ENCODE measurements at places on chromosomes 12 and 14.

- no peaks in the 10 kb centered on the region for H3K27me3 ChIP-seq
- peak within 1 kb of the TSS; percentile 94 for H3K27ac ChIP-seq
- DNase-seq, result peak; percentile 78
- H3K4me3 ChIP-seq, result peak within 1 kb of the TSS; percentile 97
Measured at GRCh38 chr12:122895704-122896636, at the start of gene VPS37B. Gene VPS37B, minus strand, starts transcription at chr12:122896124. Its CDS starts 62 bp downstream, at chr12:122896062.

GRCh38 chr12:91894911-91895310, 250.7 kb downstream of the BTG1 start:
- H3K27me3 ChIP-seq, result no peaks in the 10 kb centered on the region
- H3K27ac ChIP-seq, result no peak overlapping the region
- no peaks in the 10 kb centered on the region for H3K36me3 ChIP-seq

GRCh38 chr12:49956663-49957569, 4.8 kb upstream of the AQP5 start:
- H3K4me3 ChIP-seq, result no peak overlapping the region
- peaks cover 67% of the 10 kb centered on the region for H3K27me3 ChIP-seq
- H3K4me1 ChIP-seq, result peaks cover 23% of the 10 kb centered on the region
- no peak overlapping the region for H3K27ac ChIP-seq

DNA sequence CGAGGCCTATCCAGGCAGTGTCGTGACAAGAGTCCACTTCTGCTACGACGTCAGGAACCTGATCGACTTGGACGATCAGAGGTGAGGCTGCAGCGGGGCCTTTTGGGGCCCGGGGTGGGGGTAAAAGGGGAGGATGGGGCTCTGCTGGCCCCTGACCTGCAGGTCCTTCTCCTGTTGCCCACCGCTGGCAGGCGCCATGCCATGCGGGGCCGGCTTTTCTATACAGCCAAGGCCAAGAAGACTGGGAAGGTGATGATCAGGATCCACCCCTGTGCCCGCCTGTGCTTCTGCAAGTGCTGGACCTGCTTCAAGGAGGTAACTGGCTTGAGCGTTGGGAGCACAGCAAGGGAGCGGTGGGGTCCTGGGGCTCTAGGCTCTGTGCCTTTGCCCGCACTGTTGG, 31.6 kb downstream of the NGB start:
- peaks cover 57% of the 10 kb centered on the region for H3K36me3 ChIP-seq
- DNase-seq, result no peak
- peaks cover 4% of the 10 kb centered on the region for H3K4me1 ChIP-seq
- H3K27ac ChIP-seq, result no peak overlapping the region
- H3K27me3 ChIP-seq, result no peaks in the 10 kb centered on the region

DNA sequence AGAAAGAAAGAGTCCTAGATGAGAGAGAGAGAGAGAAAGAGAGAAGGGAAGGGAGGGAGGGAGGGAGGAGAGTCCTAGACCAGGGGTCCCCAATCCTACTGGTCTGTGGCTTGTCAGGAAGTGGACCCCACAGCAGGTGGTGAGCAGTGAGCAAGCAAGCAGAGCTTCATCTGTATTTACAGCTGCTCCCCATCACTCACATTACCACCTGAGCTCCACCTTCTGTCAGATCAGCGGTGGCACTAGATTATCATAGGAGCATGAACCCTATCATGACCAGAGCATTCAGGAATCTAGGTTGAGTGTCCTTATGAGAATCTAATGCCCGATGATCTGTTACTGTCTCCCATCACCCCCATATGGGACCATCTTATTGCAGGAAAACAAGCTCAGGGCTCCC, 39.2 kb upstream of the AMN1 start:
- no peaks in the 10 kb centered on the region for H3K4me1 ChIP-seq
- H3K4me3 ChIP-seq, result no peak overlapping the region
- H3K27ac ChIP-seq, result no peak overlapping the region

GRCh38 chr14:104595116-104595675, 9.4 kb downstream of the TMEM179 start:
- no peak overlapping the region for H3K27ac ChIP-seq
- no peak overlapping the region for H3K4me3 ChIP-seq
- H3K27me3 ChIP-seq, result no peaks in the 10 kb centered on the region
- DNase-seq, result no peak
- H3K36me3 ChIP-seq, result peaks cover 68% of the 10 kb centered on the region

DNA sequence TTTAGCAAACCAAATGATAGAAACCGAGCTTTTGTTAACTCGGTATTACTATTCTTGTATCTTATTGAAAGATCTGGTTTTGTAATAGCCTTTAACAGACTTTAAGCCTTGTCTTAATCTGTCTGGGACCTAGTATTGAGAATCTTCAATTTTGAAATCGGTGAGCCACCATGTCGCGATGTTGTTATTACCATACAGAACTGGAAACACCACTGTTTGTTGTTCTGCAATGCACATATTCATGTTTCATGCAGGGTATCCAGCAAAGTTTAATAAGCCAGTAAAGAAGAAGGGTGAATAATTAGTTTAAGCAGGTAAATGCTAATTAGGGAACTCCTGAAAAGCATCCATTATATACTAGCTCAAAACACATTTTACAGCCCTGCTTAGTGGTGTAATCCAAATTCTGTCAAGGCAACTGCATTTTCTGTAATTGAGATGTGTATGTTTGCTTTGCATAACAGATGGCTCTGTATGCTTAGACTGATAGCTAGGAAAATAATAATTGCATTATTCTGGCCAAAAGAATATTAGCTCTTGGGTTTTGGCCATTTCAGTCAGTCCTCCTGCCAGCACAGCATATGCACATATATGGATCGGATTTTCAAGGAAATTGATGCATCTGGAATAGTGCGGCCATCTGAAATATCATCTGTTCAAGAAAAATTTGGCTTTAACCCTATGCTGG, 389.2 kb downstream of the EGLN3 start:
- H3K27me3 ChIP-seq, result no peaks in the 10 kb centered on the region
- peak overlapping the region; percentile 38 for H3K27ac ChIP-seq
- no peaks in the 10 kb centered on the region for H3K36me3 ChIP-seq
- H3K4me3 ChIP-seq, result no peak overlapping the region

DNA sequence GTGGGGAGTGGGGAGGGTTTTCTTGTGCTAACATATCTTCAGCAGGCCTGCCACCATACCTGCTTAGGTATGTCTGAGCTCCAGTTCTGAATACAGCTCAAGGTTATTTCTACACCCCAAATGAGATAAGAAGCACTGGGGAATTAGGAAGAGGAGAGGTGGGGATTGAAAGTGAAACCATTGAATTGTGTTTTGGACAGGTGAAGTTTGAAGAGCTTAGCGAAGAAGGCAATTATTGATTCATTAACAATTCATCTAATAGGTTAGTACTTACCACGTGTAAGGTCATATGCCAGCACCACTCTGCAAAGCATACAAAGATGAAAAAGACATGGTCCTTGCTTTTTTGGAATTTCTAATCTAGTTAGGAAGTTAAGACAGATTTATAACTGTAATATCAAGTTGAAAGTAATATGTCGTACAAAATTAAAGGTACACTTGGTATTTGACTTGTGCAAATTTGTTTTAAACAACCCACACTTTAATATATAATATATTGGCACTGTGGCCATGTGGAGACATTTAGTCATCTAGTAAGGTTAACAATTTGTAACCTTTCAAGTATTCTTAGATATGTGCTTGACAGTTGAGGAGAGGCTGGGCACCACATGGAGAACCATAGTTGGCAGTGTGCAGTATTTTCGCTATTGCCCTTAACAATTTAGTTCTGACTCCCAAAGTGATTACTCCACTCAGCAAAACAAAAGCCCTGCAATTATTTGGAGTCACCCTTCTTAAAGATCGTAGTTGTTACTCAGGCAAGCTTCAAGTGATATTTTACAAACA, 3.6 kb downstream of the SMCO3 start:
- no peaks in the 10 kb centered on the region for H3K36me3 ChIP-seq
- no peaks in the 10 kb centered on the region for H3K4me1 ChIP-seq
- no peak for DNase-seq
- H3K27ac ChIP-seq, result no peak overlapping the region

- H3K36me3 ChIP-seq, result no peaks in the 10 kb centered on the region
- H3K4me1 ChIP-seq, result no peaks in the 10 kb centered on the region
- no peaks in the 10 kb centered on the region for H3K27me3 ChIP-seq
Measured at GRCh38 chr14:97353102-97353501, 555.9 kb downstream of the VRK1 start.

- H3K36me3 ChIP-seq, result no peaks in the 10 kb centered on the region
- H3K4me3 ChIP-seq, result no peak overlapping the region
- no peak for DNase-seq
- H3K27me3 ChIP-seq, result no peaks in the 10 kb centered on the region
Measured at GRCh38 chr12:66984962-66985361, 284.2 kb upstream of the CAND1 start.

GRCh38 chr14:83096092-83096491, 1562.4 kb upstream of the SEL1L start:
- H3K36me3 ChIP-seq, result no peaks in the 10 kb centered on the region
- H3K27me3 ChIP-seq, result peaks cover 4% of the 10 kb centered on the region
- H3K4me1 ChIP-seq, result no peaks in the 10 kb centered on the region
- no peak overlapping the region for H3K4me3 ChIP-seq
- DNase-seq, result no peak

DNA sequence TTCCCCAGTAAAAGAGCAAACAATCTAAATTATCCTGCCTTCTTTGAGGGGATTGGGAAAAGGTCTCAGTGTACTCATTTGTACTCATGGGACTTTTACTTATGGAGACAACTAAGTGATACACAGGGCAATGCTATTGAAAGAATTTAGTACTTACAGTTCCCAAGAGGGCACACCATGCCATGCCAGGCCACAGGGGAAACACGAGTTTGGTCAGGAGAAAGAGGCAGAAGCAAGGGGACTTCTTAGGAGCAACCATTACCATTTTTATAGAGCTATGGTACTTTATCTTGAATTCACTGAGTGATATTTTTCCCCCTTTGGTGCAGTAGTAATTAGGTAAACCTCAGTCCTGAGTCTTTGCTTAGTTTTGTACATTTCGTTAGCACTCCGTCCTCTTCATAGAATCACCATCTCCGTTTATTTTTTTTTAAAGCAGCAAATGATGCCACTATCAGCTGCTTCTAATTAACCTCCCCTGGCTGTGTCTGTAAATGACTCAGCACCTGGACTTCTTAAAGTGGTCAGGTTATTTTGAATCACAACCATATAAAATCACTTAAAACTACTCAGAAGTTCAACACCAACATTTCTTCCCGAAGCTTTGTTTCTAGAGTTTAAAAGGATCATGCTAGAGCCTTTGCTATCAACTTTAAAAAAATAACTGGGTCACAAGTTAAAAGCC, 5.9 kb upstream of the WASHC3 start:
- H3K27ac ChIP-seq, result no peak overlapping the region
- no peak for DNase-seq
- no peaks in the 10 kb centered on the region for H3K36me3 ChIP-seq
- H3K27me3 ChIP-seq, result no peaks in the 10 kb centered on the region

DNA sequence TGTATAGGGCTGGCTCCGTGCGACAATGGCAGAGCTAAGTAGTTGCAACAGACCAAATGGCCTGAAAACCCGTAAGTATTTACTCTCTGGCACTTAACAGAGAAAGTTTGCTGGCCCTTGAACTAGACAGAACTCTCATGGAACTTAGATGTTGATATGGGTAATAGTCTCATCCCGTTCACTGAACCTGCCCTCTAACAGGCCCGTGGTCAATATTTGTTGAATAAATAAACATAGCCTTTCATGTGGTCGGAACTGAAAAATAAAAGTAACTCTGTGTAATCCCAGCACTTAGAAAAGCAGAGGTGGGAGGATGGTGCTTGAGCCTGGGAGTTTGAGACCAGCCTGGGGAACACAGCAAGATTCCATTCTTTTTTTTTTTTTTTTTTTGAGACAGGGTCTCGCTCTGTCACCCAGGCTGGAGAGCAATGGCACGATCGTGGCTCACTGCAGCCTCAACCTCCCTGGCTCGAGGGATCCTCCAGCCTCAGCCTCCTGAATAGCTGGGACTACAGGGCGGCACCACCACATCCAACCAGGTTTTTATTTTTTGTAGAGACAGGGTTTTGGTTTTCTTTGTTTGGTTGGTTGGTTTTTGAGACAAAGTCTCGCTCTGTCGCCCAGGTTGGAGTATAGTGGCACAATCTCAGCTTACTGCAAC, 29.7 kb downstream of the KDM2B start:
- H3K4me3 ChIP-seq, result no peak overlapping the region
- peaks cover 14% of the 10 kb centered on the region for H3K4me1 ChIP-seq
- peaks cover 20% of the 10 kb centered on the region for H3K36me3 ChIP-seq
- no peak for DNase-seq
- no peaks in the 10 kb centered on the region for H3K27me3 ChIP-seq

- H3K4me1 ChIP-seq, result no peaks in the 10 kb centered on the region
- no peaks in the 10 kb centered on the region for H3K27me3 ChIP-seq
- DNase-seq, result no peak
- H3K27ac ChIP-seq, result no peak overlapping the region
- H3K4me3 ChIP-seq, result no peak overlapping the region
Measured at GRCh38 chr12:4934407-4935035, 24.8 kb downstream of the KCNA1 start.

GRCh38 chr14:68945585-68946488, 33.3 kb downstream of the ACTN1 start:
- no peak overlapping the region for H3K4me3 ChIP-seq
- no peaks in the 10 kb centered on the region for H3K36me3 ChIP-seq
- DNase-seq, result no peak
- no peaks in the 10 kb centered on the region for H3K27me3 ChIP-seq
- peaks cover 48% of the 10 kb centered on the region for H3K4me1 ChIP-seq

DNA sequence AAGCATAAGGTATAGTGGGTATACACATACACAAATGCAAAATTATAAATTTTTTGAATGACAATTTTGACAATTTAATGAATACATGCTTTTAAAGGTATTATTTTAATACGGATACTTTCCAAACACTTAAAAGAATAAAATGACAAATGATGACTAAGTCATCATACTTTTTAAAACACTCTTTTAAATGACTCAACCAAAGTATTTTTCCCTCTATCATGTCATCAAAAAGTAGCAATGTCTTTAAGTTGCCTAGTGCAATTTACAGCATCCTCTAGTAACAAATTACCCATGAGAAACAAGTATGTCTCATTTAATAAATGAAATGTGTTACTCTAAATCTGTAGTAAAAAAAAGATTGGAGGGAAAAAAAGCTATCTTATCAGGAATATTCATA, 73.3 kb downstream of the RPS6KA5 start:
- no peaks in the 10 kb centered on the region for H3K4me1 ChIP-seq
- H3K4me3 ChIP-seq, result no peak overlapping the region
- DNase-seq, result no peak
- no peak overlapping the region for H3K27ac ChIP-seq

DNA sequence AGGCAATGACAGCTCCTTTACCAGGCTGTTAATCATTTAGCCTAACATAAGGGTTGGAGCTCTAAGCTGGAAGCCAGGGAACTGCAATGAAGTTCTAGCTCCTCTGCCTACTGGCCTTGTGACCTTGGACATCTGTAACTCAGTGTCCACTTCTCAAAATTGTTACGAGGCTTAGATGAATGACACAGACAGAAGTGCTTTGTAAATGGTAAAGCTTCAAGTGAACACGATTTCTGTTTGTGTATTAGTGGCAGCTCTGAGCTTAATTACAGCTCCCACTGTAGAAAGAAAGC, 122.8 kb downstream of the EML1 start:
- H3K4me1 ChIP-seq, result no peaks in the 10 kb centered on the region
- H3K27ac ChIP-seq, result no peak overlapping the region
- DNase-seq, result no peak
- H3K36me3 ChIP-seq, result peaks cover 39% of the 10 kb centered on the region
- H3K27me3 ChIP-seq, result no peaks in the 10 kb centered on the region
- no peak overlapping the region for H3K4me3 ChIP-seq

- H3K4me3 ChIP-seq, result no peak overlapping the region
- no peaks in the 10 kb centered on the region for H3K27me3 ChIP-seq
Measured at GRCh38 chr12:103457471-103457870, 38.3 kb downstream of the C12orf42 start.
